ENCODE measurements at places on chromosomes 3 and 15.

- no peak for DNase-seq
These were observed at the start of gene SPATA16 for GRCh38 chr3:173140986-173141385. TSS of gene SPATA16 (minus strand) at chr3:173141235. CDS start at chr3:173117731, 23,504 bp downstream.

DNA sequence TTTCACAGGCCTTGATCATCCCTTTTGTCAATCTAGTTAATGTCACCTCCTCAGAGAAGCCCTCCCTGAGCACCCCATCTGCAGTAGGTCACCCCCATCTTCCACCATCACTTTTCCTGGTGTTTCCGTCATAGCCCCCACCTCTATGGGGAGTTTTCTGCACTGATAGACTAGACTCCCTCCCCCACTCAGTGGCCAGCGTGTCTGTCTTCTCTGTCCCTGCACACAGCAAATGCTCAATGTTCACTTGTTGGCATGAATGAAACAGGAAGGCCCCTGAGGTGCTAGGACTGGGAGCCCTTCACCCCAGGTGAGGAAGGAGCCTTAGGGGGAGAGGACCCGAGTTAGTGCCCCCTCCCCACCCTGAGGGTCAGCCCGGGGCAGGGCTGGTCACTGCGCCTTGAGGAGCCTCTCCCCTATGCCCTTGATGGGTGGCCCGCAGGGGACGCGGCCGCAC lies 15.8 kb upstream of the FANCD2 start:
- no peak for DNase-seq

- DNase-seq, result no peak
These were observed 296.6 kb downstream of the SUCLG2 start for GRCh38 chr3:67357610-67358458.

DNA sequence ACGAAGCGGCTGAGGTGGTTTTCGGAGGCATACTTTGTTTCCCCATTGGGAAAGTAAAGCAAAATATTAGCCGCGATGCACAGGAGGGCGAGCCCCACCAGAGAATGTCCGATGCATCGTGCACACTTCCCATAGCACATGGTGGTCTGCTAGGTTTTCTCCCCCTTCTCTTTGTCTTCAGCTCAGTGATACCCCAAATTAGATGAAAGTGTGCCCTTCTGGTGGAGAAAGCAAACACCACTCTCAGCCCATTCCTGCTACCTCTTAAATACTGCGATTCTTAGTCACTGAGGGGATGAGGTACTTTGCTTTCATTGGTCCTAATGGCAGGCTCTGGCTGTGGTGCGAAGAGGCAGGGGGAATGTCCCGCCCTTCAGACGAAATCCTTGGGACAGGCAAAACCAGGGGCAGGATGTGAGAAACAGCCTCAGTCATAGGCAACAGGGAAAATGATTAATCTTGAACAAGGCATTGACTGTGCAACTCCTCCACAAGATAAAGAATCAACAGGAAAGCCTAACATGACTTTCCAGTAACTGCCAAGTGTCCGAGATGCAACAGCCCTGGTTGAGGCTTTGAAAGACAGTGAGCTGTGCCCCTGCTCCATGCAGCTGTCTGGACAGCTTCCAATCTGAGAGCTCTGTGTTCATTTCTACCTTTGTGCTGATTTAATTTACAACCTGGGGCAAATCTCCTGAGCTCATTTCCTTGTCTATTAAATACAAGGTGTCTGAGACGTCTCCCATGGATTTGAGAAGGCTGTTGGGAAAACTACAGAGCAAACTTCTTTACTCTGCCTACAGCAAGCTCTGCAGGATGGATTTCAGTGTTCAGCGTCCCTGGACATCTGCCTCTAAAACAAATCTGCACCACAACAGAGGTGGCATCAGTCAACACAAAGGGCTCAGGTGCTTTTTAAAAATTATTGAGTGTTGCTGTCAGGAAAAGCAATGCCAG lies at the start of gene TM4SF1:
Gene TM4SF1, minus strand, starts transcription at position 242 of the 957 bp plus-strand sequence. Its CDS starts 102 bp downstream, at position 140.
- DNase-seq, result no peak

GRCh38 chr15:95919460-95919859 lies 411.0 kb upstream of the NR2F2 start:
- no peak for DNase-seq

DNA sequence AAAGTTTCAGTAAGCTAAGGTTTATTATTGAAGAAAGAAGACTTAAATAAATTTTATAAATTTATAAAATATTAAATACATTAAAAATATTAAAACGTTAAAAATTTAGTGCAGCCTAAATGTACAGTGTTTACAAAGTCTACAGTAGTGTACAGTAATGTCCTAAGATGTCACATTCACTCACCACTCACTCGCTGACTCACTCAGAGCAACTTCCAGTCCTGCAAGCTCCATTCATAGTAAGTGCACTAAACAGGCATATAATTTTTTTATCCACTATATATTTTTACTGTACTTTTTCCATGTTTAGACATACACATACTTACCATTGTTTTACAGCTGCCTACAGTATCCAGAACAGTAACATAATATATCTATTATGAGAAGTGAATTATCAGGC lies 51.5 kb downstream of the TJP1 start:
- DNase-seq, result no peak

DNA sequence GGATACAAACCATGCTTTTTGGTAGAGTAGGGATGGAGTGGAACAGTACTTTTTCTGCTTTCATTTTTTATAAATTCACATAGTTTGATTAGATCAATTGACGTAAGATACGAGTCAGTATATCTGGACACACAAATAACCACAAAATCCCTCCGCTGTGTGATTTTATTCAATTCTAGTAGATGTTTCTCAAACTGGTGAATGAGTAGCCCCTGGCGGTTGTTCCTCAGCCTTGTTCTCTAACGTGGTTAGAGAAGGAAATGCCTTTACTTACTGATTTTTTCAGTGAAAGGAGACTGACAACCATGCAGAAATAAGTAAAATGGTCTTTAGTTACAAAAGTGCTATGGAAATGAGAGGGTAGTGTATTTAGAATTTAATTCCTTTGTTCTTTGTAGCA lies 161.0 kb downstream of the TCF12 start:
- DNase-seq, result no peak

DNA sequence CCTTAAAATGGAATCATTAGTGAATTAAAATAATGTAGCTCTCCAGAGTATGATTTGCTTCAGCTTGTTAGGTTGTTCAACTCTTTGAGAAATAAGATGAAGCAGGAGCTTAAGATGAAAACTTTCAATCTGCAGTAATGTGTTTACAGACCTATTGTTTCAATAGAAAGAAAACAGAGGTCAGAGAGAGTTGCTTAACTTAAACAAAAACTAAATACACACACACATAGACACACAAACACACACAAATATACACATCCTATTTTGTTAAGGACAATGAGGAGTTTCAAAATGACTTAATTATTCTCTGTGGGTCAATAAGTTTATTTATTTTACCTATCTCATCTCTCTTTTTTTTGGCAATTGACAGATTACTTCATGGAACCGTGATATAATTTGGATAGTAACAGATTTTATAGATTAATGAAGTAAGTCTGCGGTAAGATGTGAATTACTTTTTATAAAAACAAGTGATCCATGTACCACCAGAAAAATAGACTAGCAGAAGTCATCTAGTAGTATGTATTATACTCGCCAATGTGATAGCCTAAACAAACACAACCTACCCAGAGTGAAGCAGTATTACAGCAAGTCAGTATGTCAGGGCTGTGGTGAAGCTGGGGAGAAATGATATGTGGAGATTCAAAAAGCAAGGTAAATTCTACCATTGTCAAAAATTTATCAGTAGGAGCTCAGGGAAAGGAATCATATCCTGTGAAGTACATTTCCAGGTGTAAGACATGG lies 76.7 kb upstream of the DCBLD2 start:
- no peak for DNase-seq

DNA sequence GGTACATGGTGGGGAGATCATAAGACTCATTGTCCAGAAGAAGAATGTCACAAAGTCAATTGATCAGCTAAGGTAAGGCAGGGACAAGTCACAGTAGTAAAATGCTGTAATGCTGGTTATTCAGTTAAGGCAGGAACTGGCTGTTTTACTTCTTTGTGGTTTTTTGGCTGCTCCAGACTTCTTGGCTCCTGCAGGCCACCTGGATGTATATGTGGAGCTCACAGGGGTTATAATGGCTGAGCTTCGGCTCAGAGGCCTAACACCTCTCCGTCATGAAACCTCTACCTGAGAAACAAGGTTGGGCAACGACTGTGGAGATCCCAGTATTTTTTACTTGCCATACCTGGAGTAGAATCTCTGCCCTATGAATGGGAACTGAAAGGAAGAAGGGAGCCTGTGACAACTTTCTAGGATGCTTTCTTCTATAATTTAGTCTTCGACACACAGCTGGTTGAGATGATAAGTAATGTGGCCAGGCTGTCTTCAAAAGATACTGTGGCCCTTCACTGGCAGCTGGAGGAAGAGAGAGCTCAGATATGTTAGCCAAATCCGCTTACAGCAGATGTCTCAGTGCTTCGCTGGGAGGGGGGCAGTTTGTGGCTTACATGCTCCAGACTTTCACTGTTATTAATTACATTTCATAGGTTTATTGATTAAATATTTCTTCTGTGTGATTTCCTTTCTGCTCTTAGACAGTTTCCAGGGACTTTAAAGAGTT lies 887.8 kb downstream of the IGSF11 start:
- no peak for DNase-seq

- DNase-seq, result no peak
These were observed 285.0 kb downstream of the THSD4 start for GRCh38 chr15:71400294-71400693.

GRCh38 chr15:87569581-87569980 lies 687.0 kb downstream of the NTRK3 start:
- DNase-seq, result no peak

DNA sequence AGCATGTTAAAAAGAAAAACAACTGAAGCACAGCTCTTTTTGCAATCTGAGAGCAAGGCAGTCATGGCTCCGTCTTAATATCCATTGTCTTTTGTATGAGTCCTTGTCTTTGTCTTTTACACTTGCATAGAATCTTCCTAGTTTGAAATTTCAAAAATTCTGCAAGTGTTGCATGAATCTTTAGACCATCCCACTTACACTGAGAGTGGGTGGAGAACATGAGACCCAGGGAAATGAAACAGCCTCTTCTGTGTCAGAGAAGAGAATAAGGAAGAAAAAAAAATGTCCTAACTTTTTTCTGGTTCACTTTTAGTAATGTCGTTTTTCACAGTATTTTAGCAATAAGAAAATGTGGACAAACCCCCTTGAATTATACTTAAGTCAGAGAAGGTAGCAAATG lies 12.1 kb upstream of the DCLK3 start:
- DNase-seq, result no peak

- no peak for DNase-seq
These were observed 16.0 kb upstream of the STT3B start for GRCh38 chr3:31516757-31517156.

- DNase-seq, result no peak
These were observed 100.9 kb downstream of the MYO5A start for GRCh38 chr15:52427804-52428203.

- no peak for DNase-seq
These were observed 7.1 kb downstream of the SIAH2 start for GRCh38 chr3:150755902-150756301.

DNA sequence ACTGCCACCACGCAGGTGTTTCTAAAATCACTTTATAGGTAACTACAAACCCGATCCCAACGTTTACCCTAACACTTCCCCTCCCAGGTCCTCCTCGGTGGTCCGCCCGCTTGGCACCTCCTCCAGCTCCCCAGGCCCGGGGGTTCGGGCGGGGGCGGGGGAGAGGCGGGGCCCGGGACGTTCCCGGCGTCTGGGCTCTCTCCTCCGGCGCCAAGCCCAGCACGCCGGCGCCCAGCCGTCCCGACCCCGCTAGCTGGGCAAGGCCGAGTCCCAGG lies 562 bp downstream of the CGGBP1 start:
- DNase-seq, result no peak

- no peak for DNase-seq
These were observed 7.3 kb downstream of the ST3GAL6 start for GRCh38 chr3:98770261-98771039.

DNA sequence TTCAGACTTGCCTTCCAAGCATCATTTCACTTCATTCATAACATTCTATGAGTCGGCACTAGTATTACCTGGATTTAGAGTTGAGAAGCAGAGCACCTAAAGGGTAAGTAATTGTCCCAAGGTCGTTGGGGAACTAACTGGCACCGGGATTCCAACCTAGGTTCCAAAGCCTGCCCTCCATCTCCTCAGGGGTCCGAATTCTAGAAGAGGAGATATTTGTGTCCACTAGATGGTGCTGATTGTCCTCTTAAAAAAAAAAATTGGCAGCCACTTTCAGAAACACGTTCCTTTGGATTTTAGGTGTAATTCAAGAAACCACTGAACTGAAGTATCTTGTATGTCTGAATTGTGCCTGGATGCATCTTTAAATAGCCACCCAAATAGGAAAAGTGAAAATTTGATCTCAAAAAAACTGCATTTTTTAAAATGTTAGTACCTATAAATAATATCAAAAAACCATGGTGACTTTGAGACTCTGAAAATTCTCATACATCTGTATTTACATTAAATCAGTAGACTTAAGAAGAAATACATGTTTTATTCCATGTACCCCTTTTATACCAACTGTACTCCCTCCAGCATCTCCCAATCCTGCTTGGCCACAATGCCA lies 3.9 kb upstream of the FSIP1 start:
- DNase-seq, result no peak

GRCh38 chr3:182105875-182106274 lies 394.1 kb downstream of the SOX2 start:
- no peak for DNase-seq

DNA sequence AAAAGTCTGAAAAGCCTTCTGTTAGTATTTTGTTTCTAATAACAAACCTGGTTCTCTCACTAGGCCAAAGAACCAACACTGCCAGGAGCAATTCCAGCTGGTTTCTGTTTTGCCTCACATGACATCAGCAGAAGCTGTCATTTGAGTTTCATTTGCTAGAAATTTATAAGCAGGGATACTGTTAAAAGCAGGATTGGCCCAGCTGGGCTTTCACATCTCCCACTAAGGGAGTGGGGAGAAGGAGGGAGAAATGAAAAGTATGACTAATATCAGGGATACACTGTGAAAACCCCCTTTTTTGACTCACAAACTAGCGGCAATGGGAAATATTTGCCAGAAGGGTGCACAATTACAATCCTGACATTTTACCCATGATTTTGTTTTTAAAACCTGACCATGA lies 5.3 kb downstream of the CCDC80 start:
- no peak for DNase-seq

DNA sequence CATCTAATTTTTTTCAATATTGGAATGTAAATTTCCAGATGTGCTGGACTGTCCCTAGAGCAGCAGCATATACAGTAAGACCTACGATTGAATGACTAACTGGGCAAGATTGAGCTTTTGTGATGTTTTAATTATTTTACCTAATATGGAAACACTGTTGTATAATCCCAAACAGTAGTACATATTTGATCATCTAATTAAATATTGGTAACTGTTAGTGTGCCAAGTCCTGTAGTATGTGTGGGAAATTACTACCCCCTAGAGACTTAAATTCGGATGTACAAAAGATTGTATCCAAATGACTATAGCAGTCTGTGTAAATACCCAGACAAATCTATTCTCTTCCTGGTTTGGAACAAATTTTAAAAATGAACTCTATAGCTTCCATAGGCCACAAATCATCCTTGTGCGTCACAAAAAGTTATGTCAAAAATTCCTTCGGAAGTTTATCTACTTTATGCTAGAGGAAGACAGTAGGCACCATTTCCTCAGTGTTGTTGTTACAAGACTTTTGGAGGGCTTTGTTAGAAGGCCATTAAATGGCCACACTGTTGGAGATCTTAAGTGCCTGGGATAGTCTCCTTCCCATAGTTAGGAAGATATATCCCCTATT lies 41.6 kb downstream of the NKIRAS1 start:
- DNase-seq, result no peak

GRCh38 chr15:41080144-41080543 lies 35.9 kb downstream of the INO80 start:
- DNase-seq, result no peak
